ENCODE measurements at places on chromosomes 1 and 21. TPM values are rescaled to one million over a fixed set of nuclear protein-coding genes. Genes with fewer than 3 reads are reported as not detected.

Gene FMOD
- 4.4 TPM for total RNA-seq

Gene MROH9
- total RNA-seq, result 0.16 TPM

Gene FAM43B
- 0.08 TPM for total RNA-seq

Gene AIDA
- total RNA-seq, result 25.9 TPM

Gene SEC16B
- 1.8 TPM for total RNA-seq

Gene KRTAP11-1
- total RNA-seq, result not detected

Gene CR1L
- total RNA-seq, result not detected

DNA sequence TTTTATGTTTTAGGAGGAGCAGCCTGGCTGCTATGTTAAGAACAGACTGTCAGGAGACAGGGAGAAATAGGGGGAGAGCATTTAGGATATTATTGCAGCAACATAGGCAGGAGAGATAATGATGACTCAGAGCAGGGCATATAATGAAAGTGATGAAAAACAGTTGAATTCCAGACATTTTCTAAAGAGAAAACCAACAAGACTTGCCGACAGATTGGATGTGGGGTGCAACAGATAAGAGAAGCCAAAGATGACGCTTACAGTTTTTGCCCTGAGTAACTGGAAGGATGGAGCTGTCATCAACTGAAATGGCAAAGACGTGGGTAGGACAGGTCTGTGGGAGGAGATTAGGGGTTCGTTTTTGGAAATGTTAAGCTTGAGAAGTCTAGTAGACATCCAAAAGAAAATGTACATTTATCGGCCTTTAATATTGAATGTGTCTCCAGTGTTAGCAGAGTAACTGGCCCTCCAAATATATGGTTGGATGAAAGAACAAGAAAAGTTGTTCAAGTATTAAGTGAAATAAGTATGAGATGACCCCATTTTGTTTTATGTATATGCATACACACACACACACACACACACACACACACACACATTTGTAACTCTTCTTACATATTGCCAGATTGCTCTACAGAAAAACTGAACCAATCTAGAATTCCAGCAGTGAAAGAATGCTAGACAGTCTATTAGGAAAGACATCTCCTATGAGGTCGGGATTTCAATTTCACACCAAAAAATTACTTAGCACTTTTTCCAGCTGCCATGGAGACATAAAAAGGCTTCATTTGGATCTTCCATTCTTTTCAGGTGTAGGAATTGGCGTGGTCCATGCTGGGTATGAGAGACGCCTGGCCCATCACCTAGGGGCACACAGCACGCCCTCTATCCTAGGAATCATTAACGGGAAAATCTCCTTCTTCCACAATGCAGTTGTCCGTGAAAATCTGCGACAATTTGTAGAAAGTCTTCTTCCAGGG is 17.2 kb downstream of the DNAJC16 start:
- no peak for DNase-seq

- peak; percentile 86 for DNase-seq
Observed at GRCh38 chr1:206912445-206913095, 9.2 kb downstream of the FCMR start.

DNA sequence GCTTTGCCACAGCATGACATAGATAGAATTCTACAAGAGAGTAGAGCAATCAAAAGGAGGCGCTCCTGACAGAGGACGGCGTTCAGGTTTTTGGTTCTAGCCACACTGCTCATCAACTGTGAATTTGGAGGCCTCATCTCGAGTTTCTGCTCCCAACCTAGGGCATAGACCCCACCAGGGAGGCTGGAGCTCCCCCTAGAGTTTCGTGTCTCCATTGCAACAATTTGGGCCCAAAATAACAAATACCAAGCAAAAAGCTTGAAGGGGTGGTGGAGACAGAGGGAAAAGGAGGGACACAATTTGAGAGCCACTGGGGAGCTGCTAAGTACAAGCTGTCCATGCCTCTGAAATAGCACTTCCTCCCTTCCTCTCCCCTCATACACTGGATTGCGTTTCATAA is 297.0 kb downstream of the GPATCH2 start:
- DNase-seq, result peak; percentile 52

DNA sequence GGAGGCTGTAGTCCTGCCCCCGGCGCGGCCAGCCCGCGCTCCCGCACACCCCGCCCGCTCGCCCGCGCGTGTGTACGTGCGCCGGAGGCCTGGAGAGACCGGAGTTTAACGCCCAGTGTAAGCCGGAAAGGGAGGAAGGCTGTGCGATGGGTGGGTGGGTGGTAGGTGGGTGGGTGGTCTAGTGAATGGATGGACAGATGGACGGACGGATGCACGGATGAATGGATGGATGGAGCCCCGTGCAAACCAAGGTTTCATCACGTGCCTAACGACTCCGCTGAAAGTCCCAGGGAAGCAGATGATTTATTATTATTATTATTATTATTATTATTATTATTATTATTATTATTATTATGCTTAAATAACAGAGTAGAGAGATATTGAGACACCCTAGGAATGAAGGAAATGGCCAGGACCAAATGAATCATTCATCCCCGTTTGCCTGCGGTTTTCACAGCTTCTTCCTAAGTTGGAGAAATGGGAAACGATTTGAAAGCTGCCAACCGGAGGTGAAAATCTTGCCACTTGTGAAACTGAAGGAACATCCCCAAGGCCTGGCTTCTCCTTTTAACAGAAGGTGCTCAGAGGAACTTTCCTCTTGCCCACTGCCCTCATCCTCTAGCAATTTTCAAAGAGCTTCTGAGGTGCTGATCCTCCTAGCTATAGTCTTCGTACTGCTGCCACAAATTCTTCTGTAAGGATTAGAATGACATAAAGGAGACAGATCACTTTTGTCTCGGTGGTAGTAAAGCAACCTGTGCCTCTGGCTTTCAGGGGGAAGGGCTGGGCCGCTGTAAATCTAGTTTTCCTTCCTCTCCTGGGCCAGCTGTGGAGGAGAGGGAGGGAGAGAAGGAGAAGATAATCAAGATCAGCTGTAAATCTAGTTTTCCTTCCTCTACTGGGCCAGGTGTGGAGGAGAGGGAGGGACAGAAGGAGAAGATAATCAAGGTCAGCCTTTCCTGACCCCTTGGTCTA is 648 bp upstream of the RGS7 start:
- peak; percentile 3 for DNase-seq

DNA sequence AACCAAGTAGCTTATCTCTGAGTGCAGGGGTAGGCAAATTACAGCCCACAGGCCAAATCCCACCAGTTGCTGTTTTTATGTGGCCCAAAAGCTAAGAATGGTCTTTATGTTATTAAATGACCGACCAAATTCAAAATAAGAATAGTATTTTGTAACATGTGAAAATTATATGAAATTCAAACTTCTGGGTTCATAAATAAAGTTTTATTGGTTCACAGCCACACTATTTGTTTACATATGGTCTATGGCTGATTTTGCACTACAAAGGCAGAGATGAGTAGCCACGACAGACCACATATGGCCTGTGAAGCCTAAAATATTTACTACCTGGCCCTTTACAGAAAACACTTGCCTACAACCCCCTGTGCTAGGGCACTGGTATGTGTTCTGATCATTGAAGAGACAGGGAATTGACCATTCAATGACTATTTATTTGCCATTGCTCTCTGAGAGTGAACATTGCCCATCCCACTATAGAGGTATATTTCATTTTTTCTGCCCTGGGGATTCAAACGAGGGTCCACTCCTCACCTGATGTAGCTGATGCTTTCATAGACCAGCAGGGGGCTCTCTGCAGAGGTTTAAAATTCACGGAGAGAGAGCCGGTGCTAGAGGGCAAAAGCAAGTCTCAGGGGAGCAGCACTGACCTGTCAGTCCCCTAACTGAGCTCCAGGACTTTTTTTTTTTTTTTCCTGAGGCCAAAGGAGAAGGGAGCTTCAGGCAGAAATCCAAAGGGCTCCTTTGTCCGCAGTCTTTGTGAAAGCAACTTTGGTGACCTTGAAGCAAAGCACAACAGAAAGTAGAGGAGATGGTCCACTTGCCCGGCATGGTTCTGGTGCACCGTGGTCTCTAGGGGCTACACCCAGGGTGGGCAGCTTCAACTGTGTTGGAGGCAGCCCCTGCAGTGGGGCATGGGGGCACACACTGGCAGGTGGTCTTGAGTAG is 7.3 kb upstream of the GNL2 start:
- peak; percentile 54 for DNase-seq

GRCh38 chr1:115666702-115667101 is 24.9 kb downstream of the VANGL1 start:
- peak; percentile 61 for DNase-seq

GRCh38 chr1:90201467-90202358 is 206.8 kb downstream of the ZNF326 start:
- DNase-seq, result peak; percentile 2

GRCh38 chr21:33286600-33287456 is 20.7 kb downstream of the IL10RB start:
- peak; percentile 95 for DNase-seq

GRCh38 chr1:234676103-234676594 is 66.2 kb upstream of the IRF2BP2 start:
- peak; percentile 94 for DNase-seq

- DNase-seq, result no peak
Observed at GRCh38 chr1:202439308-202439707, 90.8 kb downstream of the PPP1R12B start.

- no peak for DNase-seq
Observed at GRCh38 chr1:162036163-162036562, 12.5 kb upstream of the OLFML2B start.

DNA sequence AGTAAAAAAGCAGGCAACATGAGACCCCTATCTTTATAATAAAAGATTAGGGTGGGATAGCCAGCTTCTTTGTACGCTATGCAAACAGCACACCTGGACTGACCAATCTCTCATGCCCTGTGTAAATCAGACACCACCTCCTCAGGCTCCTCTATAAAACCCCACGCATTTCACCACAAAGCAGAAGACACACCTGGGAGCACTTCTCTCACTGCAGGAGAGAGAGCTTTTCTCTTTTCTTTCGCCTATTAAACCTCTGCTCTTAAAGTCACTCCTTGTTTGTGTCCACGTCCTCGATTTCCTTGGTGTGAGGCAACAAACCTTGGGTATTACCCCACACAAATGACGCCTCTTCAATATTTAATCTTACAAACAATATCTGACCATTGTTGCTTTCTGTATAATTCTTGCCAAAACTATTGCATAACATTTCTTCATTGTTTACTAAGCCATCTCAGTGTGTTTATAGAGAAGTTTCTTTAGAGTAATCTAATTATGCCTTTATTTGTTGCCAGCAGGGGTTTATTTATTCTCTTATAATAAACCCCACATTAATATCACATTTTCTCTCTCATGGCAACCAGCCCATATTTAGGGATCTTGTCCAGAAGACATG is 31.6 kb upstream of the NUF2 start:
- DNase-seq, result no peak

DNA sequence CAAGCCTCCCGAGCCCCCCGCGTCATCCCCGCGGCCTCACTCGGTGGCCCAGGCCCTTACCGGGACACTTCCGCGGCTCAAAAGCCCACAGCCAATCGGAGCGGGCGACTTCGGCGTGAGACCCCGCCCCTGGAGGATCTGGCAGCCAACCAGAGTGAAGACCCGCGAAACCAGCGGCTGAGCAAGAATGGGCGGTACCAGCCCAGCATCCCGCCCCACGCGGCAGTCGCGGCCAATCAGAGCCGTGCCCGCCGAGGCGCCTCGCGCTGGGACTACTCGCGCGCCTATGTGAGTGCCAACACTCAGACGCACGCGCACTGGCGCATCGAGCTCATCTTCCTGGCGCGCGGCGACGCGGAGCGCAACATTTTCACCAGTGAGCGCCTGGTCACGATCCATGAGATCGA is 22.5 kb downstream of the DISP3 start:
- no peak for DNase-seq

DNA sequence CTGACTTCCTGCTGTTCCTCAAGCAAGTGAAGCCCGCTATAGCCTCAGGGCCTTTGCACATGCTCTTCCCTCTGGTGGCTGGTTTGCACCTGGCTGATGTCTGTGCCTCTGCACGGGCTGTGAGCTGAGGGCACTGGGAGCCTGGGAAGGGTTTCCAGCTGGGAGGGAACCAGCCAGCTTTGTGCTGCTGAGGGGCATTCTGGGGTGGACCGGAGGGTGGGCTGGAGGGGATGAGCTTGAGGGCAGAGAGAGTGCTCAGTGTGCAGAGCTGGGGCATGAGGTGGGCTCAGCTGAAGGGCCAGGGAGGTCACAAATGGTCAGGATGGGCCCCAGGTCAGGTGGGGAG is 305.7 kb downstream of the MATN1 start:
- no peak for DNase-seq

DNA sequence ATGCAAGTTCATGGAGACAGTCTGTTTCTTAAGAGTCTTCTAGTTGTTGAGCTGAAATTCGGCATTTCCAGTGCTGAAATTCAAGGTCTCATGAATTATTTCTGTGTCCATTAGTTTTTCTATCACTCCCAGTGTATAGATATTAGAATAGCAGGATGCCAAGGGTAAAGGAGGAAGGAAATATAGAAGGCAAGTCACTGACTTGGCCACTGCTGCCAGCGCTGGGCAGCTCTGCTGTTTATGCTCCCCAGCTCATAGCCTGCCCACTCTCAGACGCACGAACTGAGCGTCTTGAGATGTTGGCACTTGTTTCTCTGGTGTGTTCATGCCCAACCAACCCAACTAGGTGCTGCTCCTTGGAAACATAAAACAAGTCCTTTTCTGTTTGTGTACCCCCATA is 110.1 kb downstream of the SLC45A1 start:
- DNase-seq, result no peak

DNA sequence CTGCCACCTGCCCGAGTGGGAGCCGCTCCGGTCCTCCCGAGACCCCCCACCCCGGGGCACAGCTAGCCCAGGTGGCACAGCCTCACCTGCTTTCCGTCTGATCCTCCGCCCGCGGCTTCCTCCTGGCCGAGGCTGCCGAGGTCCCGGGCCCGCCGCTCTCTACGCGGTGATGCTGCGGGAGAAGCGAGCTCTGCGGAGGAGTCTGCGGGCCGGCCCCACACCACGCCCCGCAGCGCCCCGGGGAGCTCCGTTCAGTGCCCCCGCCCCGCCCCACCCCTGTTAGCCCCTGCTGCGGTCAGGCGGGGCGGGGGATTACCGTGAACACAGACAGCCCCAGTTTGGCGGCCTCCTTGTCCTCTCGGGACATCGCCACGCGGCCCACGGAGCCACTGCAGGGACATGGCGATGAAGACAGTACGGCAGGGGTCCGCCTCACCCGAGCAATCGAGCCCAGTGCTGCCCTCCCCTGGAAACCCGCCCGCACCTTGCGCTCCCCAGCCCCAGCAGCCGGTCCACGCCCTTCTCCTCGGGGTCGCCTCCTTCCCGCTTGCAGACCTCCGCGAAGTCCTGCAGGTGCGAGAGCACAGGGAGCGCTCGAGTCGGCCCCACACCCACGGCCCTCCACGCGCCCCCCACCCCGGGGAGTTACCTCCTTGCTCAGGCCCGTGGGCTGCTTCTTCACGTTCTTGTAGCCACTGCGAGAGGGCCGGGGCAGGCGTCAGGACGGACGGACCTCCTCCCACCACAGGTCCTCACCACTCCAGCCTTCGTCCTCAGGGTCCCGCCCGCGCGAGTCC is 933 bp downstream of the C1orf35 start:
- DNase-seq, result no peak

- no peak for DNase-seq
Observed at GRCh38 chr1:2925918-2926317, 95.3 kb upstream of the ACTRT2 start.

- DNase-seq, result no peak
Observed at GRCh38 chr1:8010080-8010664, 15.9 kb downstream of the ERRFI1 start.

GRCh38 chr1:52706941-52707926 is 9.1 kb upstream of the COA7 start:
- no peak for DNase-seq

All from myocyte (in vitro differentiated cells).